ENCODE measurements at places on chromosomes 16 and 17.

DNA sequence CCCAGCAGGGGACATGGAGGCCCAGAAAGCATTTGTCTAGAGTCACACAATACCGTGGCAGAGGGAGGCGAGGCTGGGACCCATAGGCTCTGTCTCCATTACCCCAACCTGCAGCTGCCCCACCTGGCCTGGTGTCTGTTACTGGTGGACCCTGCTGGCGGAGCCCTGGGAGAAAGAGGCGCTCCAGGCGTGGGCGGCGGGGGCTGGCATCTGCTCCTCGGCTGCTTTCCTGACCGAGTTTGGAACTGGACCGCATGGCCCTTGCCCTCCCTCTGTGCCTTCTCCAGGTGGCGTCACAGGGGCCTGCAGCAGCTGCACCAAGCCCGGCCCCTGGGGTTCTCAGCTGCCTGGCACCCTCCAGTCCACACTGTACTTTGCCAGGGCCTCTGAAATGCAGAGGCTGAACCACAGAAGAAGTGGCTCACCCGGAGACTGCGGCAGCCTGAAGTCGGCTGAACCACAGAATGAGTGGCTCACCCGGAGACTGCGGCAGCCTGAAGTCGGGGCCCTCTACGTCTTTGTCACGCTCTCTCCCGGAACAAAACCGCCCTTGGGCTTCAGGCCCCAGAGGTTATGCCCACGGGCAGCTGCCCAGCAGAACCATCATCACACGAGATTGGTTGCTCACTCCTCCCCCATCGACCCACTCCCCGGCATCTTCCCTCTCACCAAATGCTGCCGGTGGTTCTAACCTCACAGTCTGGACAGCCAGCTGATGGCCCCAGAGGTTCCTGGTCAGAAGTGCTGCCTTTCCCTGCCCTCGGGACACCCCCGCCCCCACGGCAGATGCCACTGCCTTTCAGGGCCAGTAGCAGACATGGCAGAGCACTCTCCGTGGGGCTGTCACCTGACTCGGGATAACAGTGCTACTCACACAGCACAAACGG is 20.2 kb downstream of the CBFA2T3 start:
- DNase-seq: no peak

- no peak for DNase-seq
Observed at GRCh38 chr16:65418435-65418834, 296.6 kb upstream of the CDH11 start.

- DNase-seq: peak; percentile 61
Observed at GRCh38 chr16:85847681-85848601, 48.4 kb downstream of the COX4I1 start.

- DNase-seq: no peak
Observed at GRCh38 chr17:39782980-39783379, 45.2 kb downstream of the GRB7 start.

DNA sequence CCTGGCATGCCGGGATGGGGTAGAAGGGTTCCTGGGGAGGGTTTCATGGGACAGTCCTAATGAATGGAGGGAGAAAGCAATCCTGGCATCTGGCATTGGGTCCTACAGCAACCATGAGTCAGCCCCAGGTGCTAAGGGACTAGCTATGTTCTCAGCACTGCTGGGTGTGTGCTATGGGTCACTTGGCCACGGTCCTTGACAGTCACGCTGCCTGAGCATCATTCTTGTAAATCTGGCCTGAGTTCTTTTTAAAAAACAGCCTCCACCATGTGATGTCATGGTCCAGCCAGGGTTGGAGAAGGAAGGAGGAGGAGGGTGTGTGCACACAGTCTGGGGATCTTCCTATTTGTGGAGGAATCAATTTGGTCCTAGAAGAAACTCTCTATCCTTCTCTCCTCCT is 6.2 kb upstream of the RAMP2 start:
- DNase-seq: no peak

DNA sequence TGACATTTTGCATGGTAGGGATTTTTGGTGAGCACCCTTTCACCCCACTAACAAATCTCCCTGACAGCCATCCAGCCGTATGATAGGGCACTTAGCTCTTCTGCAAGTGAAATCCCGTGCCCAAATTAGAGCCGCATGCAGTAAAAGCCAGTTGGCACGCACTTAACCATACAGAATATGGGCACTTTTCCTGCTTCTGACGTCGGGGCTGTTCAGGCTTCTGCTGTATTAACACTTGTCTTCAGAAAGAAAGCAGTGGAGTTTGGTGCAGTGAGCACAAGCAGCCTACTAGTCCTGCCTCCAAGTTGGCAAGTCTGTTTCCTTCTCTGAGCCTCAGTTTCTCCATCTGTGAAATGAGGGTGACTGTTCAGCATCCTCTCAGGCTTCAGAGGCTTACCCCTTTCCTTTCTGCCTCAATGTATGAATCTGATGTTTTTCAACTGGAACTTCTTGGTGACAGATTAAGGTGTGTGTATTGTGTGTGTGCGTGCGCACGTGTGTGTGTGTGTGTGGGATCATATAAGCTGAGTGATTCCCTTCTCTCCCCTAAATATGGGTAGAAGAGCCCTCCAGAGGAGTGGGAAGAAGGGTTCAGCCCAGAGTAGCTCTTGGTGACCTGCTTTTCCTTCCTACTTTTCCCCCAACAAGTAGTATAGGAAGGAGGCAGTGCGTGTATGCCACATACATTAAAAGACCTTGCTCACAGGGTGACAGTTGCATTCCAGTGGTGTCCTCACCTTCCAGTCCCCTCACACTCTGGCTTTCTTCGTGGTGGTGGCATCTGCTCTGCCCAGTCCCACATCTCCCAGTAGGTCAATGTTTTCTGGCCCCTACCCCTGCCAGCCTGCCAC is 19.0 kb downstream of the IGF2BP1 start:
- DNase-seq: no peak

Data from trophoblast cell (in vitro differentiated cells and primary cell).